Stimulated activated CD4-positive, alpha-beta T cell treated with anti-CD3 and anti-CD28 coated beads, Interleukin-1b, Interleukin-23, amount 100 ng/mL, for 48 hours (primary cell): ENCODE measurements at places on chromosomes 3 and 15.
A peak's percentile ranks its signal among the peaks of the same experiment; 100 is the strongest.

GRCh38 chr15:74326746-74327145 lies 40.7 kb downstream of the CYP11A1 start:
- DNase-seq = no peak

GRCh38 chr15:90031231-90031791 lies 30.2 kb downstream of the ZNF710 start:
- DNase-seq = peak; percentile 15

GRCh38 chr3:62718011-62718410 lies 157.2 kb downstream of the CADPS start:
- DNase-seq = no peak

GRCh38 chr3:51975852-51976549 lies 1.1 kb downstream of the ABHD14A start:
- DNase-seq = no peak

- no peak for DNase-seq
These were observed 56.9 kb upstream of the PDZRN3 start for GRCh38 chr3:73681610-73682009.

- DNase-seq = no peak
These were observed 8.5 kb downstream of the PDIA5 start for GRCh38 chr3:123075359-123075758.

- no peak for DNase-seq
These were observed 132.3 kb upstream of the ABHD17C start for GRCh38 chr15:80562846-80563245.

DNA sequence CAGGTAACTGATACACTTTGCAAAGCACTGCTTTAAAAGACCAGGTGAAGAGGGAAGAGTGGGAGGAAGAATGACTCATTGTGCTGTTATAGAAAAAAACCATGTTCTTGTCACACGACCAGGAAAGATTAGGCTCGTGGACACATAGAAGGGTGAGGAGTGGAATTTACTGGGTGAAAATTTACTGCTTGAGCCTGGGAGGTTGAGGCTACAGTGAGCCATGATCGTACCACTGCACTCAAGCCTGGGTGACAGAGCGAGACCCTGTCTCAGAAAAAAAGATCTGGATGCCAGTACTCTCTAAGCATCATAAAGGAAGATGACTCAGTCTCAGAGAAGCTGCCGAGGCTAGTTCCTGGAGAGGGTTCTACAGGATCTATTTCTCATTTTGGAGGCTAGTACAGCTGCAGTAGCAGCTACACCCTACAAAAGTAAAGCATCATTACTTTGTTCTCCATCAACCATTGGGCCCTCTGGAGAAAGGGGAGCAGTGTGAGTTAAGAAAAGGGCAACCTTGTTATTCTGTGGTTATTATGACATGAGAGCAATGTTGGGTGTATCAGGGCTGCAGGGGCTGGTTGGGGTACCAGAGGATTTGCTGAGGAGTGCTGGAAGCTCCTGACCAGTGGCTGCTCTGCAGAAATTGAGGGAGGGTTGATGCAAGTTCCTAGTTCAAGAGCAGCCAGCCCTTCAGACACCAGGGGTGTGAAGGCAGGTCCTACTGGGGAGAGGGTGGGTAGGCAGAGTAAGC lies 75.4 kb downstream of the CMTM8 start:
- DNase-seq = peak; percentile 41
